Activated naive CD4-positive, alpha-beta T cell treated with anti-CD3 and anti-CD28 coated beads, Interleukin-2, amount 50 U/mL, for 72 hours (primary cell): ENCODE measurements at places on chromosomes 1 and 21.

DNA sequence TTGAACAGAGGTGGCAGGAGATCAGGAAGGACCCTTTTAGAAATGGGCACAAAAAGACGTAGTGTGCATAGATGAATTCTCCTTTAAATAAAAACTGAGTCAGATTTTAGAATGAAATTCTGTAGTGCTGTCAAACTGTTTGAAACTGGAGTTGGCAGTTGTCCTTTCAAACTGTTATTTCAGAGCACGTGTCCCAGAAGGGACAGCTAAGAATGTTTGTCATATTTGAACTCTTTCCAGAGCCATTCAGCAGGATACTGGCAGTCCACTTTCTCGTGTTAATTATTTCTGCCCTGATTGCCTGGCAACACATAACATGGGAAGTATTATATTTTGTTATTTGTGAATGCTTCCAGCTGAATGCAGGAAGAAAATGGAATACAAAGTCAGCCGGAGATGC lies 212.3 kb upstream of the DPYD start:
- no peak for DNase-seq

DNA sequence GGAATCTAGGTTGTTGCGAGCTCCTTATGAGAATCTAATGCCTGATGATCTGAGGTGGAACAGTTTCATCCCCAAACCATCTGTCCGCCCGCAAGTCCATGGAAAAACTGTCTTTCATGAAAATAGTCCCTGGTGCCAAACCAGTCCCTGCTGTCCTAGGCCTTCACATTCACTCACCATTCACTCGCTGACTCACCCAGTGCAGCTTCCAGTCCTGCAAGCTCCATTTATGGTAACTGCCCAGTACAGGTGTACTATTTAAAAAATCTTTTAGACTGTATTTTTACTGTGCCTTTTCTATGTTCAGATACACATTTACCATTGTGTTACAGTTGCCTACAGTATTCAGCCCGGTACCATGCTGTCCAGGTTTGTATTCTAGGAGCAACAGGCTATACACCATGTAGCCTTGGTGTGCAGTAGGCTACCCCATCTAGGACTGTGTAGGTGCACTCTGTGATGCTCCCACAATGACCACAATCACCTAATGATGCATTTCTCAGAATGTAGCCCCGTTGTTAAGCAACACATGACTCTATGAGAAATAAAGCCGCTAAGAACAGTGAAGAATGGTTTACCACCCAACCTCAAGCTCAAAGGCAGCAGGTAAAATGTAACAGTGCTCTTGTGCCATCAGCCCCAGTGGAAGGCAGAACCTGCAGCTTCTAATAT lies 2.4 kb downstream of the ECHDC2 start:
- no peak for DNase-seq

DNA sequence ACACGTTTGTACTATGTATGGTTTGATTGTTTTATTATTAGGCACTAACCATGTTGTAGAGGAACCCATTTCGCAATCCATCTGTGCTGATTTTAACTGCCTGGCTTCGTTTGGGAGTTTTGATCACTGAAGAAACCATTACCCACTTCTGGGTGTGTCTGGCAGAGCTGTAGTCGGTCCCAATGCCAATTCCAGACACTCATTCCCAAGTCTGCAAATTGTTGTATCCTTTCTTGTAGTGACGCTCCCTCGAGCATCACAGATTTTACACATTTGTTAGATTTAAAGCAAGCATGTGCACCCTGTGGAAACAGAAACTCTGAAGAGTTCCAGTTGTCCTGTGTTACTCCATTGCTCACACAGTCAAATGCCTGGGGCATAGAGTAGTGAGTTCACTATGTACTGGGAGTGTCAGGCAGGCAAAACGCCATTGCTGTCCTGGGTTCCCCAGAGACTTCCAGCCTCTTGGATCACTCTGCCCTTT lies 31.0 kb upstream of the EFCAB14 start:
- no peak for DNase-seq

DNA sequence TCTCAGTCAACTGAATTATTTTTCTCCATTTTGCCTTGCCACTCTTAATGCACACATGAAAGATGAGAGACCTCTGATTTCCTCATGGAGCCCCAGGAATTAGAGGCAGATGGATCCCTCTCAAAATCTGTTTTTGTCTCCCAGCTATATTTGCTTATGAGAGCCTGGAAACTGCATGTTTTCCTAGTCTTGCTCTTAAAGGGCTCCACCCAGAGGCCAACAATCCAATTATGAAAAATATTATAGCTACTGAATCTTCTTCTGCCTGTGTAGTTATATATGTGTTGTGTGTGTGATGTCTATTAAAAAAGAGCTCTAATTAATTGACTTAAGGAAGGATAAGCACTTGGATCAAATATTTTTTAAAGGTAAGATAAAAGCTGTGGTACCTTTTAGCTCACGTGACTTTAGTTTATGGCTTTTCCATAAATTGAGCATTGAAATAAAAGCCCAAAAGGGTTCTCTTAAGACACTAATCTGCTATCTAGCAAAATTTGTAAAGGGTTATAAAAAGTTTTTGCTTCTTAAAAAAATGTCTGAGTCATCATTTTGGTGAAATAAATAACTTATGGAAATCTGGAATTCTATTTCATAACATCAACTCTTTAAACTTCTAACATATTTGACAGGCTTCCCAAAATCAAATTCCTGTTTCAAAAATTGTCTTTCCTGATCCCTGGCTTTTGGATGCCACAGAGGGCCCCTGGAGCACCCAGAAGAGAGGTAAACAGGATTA lies 31.2 kb upstream of the TSPEAR start:
- DNase-seq: no peak

DNA sequence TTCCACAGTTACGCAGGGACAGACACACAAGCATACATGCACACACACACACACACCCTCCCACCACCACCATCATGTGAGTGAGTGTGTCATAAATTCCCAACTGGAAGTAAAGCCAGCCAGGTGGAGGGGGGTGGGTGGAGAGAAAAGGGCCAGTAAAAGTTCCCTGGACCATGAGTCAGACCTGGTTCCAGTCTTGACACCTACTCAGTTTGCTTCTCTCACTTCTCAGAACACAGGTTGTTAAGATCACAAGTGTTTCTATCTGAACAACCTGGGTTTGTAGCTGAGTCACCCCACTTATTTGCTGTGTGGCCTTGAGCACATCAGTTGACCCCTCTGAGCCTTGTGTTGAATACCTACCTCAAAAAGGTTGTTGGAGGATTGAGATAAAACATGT lies 9.6 kb downstream of the EPHA10 start:
- DNase-seq: peak; percentile 49

GRCh38 chr1:31181515-31182343 lies 58.0 kb downstream of the NKAIN1 start:
- no peak for DNase-seq

- no peak for DNase-seq
Observed at GRCh38 chr1:94382201-94382600, 36.0 kb upstream of the ABCD3 start.

- no peak for DNase-seq
Observed at GRCh38 chr1:146036241-146036964, 14.9 kb upstream of the HJV start.

DNA sequence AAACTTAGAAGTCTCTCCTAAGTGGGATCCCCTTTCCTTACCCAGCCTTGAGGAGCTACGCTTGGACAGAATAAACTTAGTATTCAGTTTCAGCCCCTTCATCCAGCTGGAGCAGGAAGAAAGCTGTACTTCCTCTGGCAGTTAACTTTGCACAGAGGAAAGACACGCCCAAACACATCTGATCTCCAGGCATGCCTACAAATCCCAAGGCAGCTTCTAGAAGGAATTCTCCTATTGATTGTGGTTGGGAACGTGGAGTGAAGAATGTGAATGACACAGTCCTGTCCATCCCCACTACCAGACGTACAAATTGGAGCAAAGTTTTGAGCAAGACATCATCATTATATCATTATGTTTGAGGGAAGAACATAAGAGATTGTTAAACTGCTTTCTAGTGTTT lies 6.6 kb upstream of the AK4 start:
- no peak for DNase-seq

- no peak for DNase-seq
Observed at GRCh38 chr1:201405484-201405831, 6.3 kb upstream of the LAD1 start.

DNA sequence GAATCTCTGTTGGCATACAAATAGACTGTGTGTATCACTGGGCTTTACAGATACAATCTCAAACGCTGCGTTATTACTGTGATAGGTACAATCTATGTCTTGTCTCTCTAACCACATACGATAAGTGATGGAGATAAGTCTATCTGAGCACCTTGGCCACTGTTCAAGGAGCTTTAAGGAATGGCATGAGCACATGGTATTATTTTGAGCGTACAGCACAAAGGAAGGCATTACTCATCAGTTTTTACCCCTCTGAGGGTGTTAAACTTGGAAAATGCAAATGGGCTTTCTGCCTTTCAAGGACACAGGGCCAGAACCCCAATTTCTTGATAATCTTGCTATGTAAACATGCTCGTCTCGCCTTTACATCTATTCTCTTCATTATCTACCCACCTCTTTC lies 11.6 kb upstream of the SIPA1L2 start:
- no peak for DNase-seq

- no peak for DNase-seq
Observed at GRCh38 chr1:201538612-201539551, at the start of gene NAV1. Gene NAV1, plus strand, starts transcription at chr1:201539127. Its CDS starts 83,758 bp downstream, at chr1:201622885.

DNA sequence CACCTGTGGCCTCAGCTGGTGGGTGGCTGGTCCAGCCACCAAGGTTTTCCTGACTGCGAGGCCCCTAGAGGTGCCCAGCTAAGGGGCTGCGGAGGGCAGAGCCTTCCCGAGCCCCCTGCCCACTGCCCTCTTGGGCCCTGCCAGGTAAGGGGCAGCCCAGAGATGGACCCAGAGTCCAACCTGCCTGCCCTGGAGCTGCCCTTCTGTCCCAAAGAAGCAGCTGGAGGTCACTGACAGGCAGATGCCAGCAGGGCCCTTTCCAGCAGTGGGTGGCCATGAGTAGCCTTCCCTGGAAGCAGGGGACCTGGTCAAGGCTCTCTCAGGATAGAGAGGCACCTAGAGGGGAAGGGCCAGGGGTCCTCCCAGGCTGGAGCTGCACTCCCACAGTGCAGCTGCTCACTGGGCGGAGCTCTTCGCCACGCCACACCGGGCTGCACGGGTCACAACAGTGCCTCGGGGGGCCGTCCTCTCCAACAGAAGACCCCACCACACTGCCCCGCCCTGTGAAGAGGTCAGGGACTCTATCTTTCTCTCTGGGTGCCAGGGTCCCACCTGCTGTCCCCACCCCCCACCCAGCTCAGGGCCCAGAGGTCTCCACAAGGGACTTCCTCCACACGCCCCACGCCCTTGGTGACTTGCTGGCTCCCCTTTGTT lies 10.9 kb upstream of the GNB1 start:
- no peak for DNase-seq

DNA sequence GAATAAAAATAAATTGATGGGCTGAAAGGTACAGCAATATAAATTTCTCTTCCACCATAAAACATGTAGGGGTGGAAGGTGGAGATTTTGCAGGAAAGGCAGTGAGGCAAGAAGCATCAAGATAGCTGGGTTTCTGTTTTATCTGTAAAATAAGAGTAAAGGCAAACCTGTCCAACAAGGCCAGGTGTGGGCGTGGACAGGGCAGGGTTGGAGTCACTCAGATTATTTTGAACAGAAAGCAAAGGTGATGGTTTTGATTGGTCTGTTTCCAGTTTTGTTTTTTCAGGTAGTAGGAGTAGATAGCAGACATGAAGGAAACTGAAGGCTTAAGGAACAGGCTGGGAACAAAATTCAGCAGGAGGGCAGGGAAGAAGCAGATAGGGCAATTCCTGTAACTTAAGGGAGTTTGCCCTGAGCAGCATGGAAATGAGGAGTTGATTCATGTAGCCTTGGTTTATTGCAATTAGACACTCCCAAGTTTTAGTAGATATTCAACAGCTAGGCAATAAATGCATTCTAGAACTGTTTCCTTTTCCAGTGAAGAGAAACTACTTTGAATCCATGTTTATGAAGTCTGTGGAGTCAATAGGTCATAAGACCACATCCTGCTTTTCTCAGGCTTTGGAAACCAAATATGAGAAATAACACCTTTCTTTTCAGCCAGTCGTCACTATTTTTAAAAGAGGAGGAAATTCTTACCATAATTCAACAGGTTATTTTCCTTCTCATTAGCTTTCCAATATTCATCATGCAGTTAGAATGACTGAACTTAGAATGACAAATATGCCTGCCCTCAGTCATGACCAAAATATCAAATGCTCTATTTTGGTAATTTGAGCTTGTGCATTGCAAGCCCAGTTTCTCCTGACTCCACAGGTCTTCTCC lies 38.7 kb upstream of the CD55 start:
- no peak for DNase-seq

GRCh38 chr1:39544327-39544726 lies 32.3 kb downstream of the PABPC4 start:
- DNase-seq: no peak

DNA sequence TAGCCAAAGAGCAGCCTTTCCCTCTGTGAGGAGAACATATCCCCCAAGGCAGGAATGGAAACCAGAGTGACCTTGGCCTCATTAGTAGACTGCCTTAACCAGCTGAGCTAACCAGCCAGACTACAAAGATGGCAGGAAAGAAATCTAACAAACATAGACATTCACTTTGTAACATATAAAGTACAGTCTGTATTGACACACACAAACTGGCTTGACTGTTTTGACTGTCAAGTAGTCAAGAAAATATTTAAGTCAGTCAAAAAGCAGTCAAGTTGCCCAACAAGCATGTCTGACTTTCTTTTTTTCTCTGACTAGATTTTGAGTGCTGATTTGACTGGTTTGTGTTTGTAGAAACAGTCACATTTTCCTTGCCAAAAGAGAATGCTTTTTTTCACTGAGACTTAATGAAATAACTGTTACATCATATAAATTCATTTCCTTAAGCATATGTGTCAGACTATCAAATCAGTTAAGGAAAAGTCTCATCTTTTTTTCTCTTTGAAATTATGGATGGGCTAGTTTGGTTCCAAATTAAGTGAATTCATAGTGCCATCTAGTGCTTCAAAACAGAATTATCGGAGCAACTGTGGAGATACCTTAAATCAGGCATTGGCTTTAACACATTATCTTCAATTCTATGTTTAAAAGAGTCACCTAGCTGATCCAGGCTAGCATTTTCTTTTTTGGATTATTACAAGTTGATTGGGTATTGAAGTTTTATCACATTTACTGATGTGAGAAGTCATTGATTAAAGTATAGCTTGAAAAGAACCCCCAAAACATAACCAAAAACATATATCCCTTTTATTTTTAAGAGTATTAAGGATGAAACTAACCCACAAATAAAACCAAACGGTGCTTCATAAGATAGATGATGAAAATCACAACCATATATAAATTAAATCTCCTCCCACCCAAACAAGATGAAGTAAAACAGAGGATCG lies 75.0 kb downstream of the ATP6V1G3 start:
- DNase-seq: no peak

DNA sequence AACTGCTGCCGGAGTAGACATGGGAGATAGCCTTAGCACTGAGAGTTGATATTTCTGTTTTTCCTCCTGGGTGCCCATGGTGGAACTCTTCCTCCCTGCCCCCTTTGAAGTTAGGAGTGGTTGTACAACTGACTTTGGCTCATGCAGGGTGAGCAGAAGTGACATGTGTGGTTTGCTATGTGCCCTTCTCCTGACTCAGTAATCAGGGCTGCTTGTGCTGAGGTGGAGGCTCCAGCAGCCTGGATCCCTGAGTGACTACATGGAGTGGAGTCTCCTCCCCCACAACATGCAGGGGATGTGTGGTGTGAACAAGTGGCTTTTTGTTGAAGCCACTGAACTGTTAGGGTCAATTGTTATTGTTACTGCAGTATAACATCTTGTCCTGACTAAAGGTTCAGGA lies 261.6 kb downstream of the CAMTA1 start:
- no peak for DNase-seq
